ENCODE measurements at places on chromosomes 3 and 15.

DNA sequence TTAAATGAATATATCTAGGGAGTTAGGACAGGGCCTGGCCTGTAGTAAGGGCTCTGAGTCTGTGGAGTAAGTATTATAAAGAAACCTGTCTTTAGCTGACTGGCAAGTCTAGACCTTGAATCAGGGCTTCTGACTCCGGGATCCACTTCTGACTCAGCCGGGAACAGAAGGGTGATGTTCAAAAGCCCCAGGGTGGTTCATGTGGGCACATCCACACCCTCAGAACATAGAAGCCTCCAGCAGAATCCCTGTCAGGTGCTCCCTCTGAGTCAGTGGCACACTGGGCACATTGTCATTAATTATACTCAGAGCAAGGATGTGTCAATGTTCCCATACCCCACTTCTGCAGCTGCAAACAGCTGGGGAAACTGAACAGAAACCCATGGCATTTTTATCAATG is 26.7 kb upstream of the SNRK start:
- no peak for DNase-seq

DNA sequence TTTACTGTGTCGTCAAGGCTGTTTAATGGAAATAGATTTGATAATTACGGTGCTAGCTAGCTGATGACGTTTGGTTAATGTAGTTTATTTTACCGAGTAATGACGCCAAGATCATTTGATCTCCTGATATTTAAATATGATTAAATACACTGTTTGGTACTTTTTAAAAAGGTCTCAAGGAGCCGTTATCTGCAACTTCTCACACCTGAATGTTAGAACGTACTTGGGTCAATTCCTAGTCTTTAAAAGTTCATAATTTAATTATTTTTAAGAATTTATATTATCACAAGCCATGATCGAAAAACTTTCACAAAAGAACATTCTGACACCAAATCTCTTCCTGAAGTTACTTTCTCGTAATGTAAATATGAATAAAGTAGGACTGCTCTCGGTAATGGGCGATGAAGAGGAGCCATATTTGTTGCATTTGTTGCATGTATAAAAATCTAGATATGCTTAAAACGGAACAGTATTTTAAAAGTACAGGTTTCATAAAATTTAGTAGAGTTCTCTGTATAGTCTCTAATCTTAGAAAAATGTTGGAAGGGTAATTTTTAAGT is 16.2 kb upstream of the CHD2 start:
- DNase-seq, result no peak

DNA sequence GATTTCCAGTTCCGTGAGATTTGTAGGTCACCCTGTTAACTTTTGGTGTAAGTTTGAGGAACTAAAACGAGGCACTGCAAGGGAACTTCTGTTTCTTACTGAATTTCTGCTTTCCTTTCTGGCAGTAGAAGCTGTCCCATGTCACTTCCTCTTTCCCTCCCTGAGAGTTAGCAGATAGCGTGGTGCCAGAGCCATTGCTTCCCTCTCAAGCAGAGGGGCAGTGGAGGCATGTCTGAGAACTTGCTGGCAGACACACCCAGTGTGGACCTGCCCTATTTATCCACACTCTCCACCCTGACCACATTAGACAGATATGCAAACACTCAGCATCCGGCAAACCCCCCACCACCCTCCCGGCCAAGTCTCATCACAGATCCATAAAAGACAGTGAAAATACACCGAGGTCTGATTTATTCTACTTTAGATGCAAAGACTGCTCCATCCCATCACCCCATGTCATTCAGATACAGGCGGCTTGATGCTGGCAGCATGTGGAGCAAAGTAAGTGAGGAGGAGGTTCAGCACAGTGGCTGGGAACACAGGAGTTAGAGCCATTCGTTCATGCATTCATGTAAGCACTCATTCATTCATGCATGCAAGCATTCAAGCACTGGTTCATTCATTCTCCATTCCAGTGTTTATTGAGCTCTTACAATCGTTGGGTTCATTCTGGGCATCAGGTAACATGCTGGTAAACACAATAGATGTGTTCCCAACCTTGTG is 324.7 kb downstream of the SHQ1 start:
- no peak for DNase-seq

- peak; percentile 17 for DNase-seq
These were observed 74.7 kb downstream of the MAGI1 start for GRCh38 chr3:65963787-65964677.

- DNase-seq, result no peak
These were observed 62.7 kb downstream of the CASR start for GRCh38 chr3:122246199-122246598.

DNA sequence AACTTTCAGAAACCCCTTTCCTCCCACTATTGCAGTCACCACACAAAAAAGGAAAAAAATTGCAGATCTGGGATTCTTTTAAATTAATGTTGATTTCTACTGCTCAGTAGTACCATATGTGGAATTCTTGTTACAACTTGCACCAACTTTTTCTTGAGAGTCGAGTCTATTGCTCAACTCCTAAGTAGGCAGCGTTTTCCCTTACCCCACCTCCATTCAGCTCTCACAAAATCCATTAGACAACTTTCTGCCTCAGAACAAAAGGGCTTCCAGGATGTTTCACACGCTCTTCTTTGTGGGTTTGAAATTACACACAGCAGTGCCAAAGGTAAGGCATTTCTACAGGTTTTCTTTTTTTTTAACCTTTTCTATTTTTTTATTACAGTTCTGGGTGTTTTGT is 179.5 kb downstream of the ANXA2 start:
- no peak for DNase-seq

GRCh38 chr15:58404722-58405121 is 27.1 kb upstream of the LIPC start:
- no peak for DNase-seq

DNA sequence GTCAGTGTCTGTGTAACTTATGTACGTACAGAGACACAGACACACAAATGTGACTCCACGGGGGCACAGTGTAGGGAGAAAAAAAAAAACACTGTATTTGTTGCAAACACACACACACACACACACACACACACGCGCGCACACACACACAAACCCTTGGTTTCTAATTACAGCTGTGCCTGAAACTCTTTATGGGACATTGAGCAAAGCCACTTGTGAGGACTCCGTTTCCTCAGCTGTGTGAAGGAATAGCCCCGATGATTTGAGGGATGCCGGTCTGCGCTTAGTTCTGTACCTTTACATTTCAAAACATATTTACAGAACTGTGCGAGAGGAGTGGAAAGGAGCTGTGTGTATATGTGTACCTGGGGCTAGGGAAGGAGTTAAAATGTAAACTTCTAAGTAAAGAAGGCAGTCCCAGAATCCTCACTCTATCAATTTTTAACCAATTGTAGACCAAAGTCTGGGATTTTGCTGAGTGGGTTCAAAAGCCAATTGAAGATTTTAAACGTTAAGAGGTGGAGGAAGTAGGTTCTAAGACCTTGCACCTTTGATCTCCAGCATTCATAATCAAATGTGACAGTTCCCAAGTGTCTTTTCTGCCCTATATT is 5.3 kb upstream of the BCL6 start:
- no peak for DNase-seq

DNA sequence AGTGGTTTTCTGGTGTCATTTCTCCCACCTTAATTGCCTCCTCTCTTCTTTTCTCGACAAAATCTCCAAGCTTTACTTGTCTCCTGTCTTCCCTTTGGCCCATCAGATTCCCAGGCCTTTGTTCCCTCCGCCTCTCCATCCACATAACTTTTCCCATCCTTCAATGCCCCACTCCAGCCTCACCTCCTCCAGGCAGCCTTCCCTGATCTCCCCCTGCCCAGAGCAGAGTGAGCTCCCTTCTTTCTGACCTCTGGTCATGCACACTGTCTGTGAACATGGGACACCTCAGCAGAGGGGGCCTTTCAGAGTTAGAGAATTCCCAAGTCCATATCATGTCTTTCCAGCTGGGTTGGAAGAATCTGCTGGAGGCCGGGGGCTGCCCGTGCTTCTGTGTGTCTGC is 14.6 kb upstream of the SSUH2 start:
- DNase-seq, result no peak

- no peak for DNase-seq
These were observed 30.0 kb downstream of the PHC3 start for GRCh38 chr3:170151536-170151935.

- DNase-seq, result no peak
These were observed 18.4 kb upstream of the TIMP4 start for GRCh38 chr3:12177126-12177525.

DNA sequence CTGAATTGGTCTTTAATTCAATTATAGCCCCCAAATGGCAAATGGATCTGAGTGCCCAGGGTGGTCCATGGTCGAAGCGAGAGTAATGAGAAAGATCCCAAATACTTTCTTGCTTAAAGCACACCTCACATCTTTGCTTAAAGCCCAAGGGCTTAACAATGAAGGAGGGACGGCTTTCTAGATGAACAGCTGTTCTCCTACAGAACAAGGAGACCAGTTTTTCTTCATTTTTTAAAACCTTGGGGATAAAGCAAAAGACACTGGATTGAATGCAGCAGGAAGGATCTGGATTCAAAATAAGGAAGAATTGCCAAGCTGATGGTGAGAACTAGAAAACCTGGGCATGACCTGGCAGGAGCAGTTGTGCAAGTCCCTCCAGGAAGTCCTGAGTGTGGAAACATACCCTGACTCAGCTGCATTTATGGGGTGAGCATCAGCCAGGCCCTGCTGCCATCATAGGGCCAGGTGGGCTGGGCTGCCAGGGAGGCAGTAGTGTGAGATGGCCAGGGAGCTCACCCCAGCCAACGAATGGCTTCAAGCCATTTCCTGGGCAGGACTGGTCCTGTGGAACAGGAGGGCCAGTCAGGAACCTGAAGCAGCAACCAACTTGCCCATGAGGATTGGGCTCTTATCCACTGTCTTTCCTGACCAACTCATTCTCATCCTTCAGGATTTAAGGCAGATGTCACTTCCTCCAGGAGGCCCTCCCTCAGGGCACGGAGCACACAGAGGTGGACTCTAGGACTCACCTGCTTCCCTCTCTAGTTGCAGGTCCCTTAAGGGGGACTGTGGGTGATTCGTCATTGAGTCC is 18.4 kb upstream of the RHCG start:
- DNase-seq, result no peak

DNA sequence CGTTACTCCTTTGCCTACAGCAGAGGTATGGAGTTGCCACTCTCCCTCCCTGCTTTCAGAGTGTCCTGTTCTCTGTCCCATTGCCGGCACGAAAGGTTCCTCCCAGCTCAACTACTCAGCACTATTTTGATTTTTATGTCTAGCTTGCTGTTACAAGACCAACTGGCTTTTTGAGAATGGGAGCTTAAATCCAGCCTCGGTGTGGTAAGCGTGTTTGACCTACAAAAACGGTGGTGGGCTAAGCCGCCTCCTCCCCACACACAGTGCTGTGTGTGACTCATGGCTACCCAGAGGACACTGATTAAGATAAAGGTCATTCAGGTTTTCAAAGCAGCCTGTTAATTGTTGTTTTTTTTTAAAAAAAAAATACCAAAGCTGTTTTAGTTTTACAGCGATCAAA is 64.5 kb downstream of the LRTM1 start:
- no peak for DNase-seq

DNA sequence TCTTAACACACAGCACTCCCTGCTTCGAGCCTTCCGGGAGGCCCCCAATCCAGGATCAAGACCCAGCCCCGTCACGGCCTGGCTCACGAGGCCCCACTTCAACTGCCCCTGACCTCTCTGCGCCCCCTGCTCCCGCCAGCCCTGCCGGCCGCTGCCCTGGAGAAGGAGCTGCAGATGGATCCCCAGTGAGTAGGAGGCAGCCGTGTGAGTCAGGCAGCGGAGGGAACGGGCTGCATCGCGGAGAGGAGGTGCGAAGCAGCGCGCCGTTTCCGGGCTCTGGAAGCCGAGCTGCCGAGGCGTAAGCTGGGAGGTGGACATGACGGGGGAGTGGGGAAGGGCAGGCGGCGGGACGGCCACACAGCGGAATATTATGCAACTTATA is 133.4 kb downstream of the TPRA1 start:
- DNase-seq, result peak; percentile 14

DNA sequence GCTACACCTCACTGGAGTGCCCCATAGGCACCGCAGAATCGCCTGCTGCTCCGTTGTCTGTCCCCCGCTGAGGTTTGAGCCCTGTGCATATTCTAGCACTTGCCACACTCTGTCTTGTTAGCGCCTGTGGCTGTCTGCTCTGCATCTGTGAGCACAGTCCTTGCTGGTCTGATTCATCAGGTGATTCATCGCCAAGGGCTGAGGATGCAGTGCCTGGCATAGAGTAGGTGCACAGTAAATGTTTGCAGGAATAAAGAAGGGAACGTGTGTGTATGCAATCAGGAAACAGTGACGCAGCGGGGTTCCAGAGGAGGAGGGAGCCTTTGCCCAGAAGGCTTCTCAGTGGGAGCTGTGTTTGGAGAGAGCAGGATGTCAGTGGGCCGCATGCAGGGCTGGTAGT is 124.0 kb upstream of the PLXNA1 start:
- DNase-seq, result no peak

- DNase-seq, result no peak
These were observed 4.1 kb downstream of the ZNF609 start for GRCh38 chr15:64464276-64465005.

GRCh38 chr15:43942194-43942593 is 115.4 kb downstream of the WDR76 start:
- no peak for DNase-seq

GRCh38 chr3:121748680-121749275 is 763 bp downstream of the GOLGB1 start:
- DNase-seq, result no peak

DNA sequence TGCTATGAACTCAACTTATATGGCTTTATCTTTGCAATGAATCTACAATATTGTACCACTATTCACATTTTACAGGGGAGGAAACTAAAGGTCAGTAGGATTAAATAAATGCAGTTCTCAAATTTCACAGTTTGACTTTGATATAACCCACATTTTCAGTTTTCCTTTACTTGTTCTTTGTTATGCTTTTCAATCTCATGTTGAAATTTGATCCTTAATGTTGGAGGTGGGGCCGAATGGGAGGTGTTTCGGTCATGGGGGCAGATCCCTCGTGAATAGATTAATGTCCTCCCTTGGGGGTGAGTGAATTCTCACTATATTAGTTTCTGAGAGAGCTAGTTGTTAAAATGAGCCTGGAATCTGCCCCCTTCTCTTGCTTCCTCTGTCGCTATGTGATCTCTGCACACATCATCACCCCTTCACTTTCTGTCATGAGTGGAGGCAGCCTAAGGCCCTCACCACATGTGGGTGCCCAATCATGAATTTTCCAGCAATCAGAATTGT is 44.7 kb downstream of the CD200 start:
- DNase-seq, result no peak

GRCh38 chr15:70062321-70062956 is 35.3 kb downstream of the TLE3 start:
- DNase-seq, result no peak

GRCh38 chr15:84996055-84996454 is 14.4 kb downstream of the PDE8A start:
- DNase-seq, result no peak

Measured in stimulated activated CD4-positive, alpha-beta T cell treated with anti-CD3 and anti-CD28 coated beads, Interleukin-4, amount 100 ng/mL, for 24 hours (primary cell).